ENCODE measurements at places on chromosomes 5 and 9.

DNA sequence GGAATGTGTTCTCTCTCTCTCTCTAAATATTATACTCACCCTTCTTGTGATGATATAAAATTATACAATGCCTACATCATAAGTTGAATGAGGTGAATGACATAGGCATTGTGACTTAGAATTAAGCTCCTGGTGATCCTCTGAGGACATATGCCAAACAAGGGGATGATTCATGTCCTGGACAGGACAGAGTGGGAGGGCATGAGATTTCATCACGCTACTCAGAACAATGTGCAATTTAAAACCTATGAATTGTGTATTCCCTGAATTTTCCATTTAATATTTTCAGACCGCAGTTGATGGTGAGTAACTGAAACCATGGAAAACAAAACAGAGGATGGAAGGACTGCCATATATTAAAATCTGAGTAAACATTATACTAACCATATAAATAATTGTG is 782.2 kb upstream of the NUDT12 start:
- no peak for DNase-seq

DNA sequence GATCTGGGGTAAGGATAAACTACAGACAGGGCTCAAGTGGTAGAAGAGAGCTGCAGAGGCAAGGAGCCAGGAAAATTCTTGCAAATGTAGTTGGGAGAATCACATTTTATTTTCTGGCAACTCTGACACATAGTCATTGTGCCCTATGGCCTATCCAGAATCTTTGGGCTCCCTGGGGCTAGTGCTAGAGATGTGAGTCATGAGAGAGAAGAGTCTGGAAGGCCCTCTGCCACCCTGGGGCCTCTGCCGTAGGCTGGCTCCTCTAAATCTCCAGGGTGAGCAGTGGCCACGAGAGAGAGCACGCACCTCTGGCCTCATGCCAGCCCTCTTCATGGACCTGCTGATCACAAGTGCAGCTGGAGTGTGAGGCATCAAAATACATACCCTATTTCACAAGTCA is 74.3 kb upstream of the SSBP2 start:
- no peak for DNase-seq

GRCh38 chr9:86324308-86324707 is 29.9 kb downstream of the TUT7 start:
- DNase-seq, result no peak

GRCh38 chr9:16333691-16334090 is 536.8 kb downstream of the BNC2 start:
- DNase-seq, result no peak

GRCh38 chr5:127647361-127647958 is 1.4 kb upstream of the CTXN3 start:
- DNase-seq, result no peak

DNA sequence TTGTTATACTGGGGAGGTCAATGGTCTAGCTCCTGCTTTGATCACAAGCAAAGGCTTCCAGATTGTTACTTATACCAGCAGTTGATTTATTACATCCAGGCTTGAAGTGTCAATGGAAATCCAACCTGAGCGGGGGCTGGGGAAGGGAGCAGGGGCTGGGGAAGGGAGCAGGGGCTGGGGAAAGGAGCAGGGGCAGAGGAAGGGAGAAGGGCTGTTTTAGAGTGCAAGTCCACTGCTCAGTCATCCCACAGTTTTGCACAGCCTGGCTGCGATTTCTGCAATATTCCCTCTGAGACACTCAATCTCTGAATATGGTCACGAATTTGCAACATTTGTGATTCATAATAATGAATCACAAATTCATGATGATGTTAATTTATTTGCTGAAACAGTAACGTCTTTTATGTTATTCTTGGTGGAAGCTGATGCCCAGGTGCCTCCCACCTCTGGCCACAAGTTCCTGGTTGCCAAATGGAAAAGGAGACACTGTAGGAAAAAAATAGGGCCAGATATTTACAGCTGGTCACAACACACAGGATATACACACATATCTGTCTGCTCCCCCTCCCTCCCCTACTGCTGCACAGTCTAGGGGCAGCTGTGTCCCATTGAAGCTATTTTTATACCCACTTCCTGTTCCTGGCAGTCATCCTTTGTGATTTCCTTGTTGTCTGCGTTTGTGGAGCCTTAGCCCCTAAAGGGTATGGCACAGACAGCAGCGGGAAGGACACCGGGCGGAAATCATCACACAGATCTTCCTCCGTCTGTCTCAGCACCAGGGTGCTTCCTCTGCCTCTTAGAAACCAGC is 325.1 kb downstream of the GADD45G start:
- no peak for DNase-seq

- no peak for DNase-seq
These were observed 243.0 kb downstream of the ICE1 start for GRCh38 chr5:5665225-5666075.

GRCh38 chr9:97629156-97629555 is 4.0 kb downstream of the TSTD2 start:
- no peak for DNase-seq

GRCh38 chr9:110748251-110748893 is 79.8 kb downstream of the MUSK start:
- no peak for DNase-seq
